SJSA1 (cell line): ENCODE measurements at places on chromosomes 7 and 10.

DNA sequence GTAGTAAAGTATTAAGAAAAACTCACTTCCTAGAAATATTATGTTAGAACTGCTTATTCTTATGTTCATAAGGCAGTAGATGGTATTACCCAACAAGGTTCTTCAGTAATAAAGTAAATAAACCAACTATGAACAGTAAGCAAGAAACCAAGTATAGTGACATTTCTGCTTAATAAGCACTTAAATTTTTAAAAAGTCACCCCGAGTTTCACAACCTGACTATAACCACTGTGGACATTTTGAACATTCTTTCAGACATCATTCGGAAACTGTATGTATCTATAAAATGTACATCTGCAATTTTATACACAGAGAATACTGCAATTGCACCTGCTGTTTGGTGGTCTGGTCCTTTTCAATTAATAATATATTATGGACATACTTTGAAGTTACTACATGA lies 1073.6 kb downstream of the XPNPEP1 start:
- no peak for DNase-seq

GRCh38 chr7:111744501-111745155 lies 182.3 kb upstream of the IMMP2L start:
- no peak for DNase-seq

- DNase-seq, result no peak
These were observed 253.8 kb downstream of the CREB5 start for GRCh38 chr7:28666154-28666553.

DNA sequence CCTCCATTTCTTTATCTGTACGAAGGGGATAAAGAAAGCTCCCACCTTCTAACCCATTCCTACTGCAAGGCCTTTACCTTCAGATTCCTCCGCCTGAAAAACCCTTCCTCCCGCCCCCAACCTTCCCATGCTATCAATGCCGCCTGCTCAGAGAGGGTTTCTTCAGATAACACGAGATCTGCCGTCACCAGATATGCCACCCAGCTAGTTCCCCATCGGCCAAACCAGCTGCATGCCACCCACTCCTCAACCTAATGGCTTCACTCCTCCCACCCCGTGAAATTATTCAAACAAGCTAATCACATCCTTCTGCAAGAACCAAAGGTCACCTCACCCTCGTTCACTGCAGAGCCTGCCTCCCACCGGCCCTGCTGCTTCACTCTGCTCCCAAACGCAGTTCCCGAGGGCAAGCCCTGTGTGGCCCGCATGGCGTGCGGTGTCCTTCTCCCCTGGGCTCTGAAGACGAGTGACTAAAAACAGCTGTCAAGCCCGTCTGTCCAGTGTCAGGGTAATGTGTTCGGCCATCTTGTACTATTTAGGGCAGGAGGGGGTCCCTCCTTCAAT lies 46.8 kb upstream of the TMEM213 start:
- no peak for DNase-seq

DNA sequence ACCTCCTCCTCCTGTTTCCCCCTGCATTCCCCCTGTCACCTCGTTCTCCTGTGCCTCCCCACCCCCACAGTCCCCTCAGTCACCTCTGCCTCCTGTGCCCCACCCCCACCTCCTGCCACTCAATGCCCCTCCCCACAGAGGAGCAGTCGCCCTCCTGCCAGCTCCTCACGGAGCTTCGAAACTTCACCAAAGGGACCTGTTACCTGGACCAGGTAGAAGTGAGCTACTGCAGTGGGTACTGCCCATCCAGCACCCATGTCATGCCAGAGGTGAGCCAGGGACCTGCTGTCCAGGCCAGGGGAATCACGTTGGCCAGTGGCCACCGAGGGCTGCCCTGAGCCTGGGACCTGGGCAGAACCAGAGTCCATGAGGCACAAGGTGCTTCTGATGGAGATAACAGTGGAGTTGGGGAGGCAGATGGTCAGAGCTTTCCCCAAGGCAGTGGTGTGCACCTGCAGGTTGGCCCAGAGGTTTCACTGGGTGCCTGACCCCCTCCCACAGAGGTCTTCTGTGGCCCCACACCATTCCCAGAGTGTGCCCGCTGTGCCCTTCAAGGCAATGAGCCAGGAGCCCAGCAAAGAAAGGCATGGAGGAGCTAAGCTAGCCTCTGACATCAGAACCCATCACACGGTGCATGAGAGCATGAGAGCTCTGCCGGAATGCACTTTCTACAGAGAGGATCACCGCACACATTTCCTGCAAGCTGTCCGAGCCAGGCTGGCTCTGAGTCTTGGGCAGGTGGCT lies 7.0 kb upstream of the ZNF862 start:
- no peak for DNase-seq

DNA sequence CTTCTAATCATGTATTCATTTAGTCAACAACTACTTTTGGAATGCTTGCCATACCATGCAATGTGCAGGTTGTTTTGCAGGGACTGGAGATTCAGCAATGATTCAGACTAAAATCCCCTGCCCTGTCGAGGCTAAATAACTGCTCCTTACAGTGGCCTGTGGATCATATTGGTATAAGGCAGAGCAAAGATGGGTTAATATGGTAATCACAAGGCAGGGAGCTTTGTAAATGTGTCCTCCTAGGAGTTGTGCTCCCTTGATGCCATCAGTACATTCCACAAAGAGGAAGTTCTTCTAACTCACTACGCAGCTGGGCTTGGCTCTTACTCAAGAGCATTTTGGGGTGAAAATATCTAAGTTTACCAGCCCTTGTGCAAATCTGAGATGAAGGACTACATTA lies 614 bp upstream of the IFIT2 start:
- peak; percentile 35 for DNase-seq

DNA sequence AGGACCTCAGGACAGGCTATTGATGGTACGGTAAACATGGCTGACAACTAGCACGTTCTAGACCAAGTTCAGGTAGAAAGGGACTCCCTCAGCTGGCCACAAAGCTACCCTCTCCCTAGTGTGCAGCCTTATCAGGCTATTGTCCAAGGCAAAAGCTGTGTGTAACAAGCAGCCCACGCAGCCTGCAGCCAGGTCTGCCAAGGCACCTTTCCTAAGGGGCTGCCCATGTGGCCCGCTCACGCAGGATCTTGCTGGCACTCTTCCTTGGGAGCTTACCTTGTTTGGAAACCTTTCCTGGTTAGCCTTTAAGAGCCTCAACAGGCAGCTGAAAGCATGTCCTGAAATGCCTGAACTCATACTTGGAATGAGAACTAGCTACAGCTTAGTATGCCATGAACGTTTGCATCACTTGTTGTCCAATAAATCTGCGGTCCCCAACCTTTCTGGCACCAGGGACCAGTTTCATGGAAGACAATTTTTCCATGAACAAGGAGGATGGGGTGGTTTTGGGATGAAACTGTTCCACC lies 51.7 kb downstream of the SYPL1 start:
- DNase-seq, result no peak

GRCh38 chr7:128989961-128990360 lies 52.2 kb downstream of the IRF5 start:
- DNase-seq, result no peak

- no peak for DNase-seq
These were observed 128.0 kb downstream of the SEMA3C start for GRCh38 chr7:80790877-80791276.

GRCh38 chr10:70950801-70951200 lies 62.4 kb upstream of the PCBD1 start:
- no peak for DNase-seq

DNA sequence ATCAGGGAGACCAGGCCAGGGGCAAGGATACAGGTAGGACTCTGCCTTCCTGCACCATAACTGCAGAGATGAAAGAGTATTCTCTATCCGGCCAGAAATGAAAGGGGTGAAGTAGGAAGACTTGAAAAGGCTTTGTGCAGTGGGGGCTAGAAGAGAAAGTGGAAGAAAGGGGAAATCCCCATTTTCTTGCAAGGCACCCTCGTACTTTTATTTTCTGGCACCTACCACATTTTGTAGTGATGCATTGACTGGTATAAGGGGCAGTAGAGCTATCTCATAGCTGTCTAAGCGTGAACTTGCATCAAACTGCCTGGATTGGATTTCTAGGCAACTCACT lies 752 bp upstream of the CAMK2G start:
- no peak for DNase-seq

DNA sequence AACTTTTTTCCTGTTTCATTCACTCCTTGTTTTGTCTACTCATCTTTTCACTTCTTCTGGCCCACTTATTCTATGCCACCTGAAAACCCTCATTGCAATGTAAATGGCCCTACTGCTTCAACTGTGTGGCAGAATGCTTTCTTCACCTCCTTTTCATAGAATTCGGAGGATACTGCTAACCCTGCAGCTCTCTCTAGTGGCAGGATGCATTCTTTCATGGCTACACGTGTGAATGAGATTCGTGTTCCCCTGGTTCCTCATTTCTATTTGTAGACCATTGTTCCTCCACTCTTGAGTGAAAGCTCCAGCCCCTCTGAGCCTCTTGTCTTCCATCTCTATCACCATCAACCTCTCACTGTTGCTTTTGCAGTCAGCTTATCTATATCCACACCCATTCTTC lies 20.9 kb upstream of the CYP26C1 start:
- DNase-seq, result peak; percentile 51

GRCh38 chr7:142002179-142002578 lies 6.5 kb downstream of the MGAM start:
- DNase-seq, result no peak

GRCh38 chr10:51001587-51001986 lies 72.7 kb upstream of the PRKG1 start:
- no peak for DNase-seq

DNA sequence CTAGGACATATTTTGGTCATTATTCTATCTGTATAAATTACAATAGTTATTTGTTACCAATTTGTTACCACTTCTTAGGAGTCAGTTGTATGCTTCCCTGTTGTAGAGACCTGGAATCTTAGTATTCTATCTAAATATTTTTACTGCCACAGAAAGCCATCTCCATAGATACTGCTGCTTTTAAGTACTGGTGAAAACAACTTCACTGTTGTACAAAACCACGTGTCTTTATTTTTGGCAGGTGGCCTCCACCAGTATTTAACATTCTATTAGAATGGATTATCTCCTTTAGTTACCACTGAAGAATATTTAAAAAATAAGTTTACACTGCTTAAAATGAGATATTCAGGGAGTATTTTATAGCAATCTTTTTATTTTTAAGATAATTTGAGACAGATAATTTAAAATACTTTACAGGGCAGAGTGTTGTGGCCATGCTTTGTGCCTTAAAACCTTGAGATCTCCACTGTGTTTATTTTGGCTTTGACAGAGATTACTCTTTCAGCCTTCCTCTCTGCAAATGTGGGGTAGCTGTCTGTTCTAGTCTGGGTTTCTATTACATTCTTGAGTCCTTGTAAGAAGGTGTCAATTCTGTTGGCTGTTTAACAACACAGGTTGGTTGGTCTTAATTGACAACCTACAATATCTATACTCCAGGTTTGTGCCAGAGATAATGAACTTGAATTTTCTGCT lies 185.6 kb downstream of the LRRC4 start:
- no peak for DNase-seq
